GM12878 (cell line): ENCODE measurements at places on chromosomes 7 and 10. TPM values are rescaled to one million over a fixed set of nuclear protein-coding genes. Genes with fewer than 3 reads are reported as not detected.

NPSR1 gene
- total RNA-seq: not detected in 2 replicates

ZNF485 gene
- 4.1 and 5.4 TPM in 2 replicates for total RNA-seq

FAM25G gene
- total RNA-seq: not detected in 2 replicates

FANK1 gene
- total RNA-seq: not detected in 2 replicates

PWWP2B gene
- total RNA-seq: 0.72 and 0.87 TPM in 2 replicates

CYP3A4 gene
- total RNA-seq: 0.11 and 0.21 TPM in 2 replicates

VAX1 gene
- not detected in 2 replicates for total RNA-seq

MBL2 gene
- total RNA-seq: not detected in 2 replicates

PLEKHS1 gene
- total RNA-seq: not detected in 2 replicates

KIF11 gene
- 41.4 and 43.6 TPM in 2 replicates for total RNA-seq

KAZALD1 gene
- 4.3 and 4.7 TPM in 2 replicates for total RNA-seq

ADAM8 gene
- 86.1 and 92.7 TPM in 2 replicates for total RNA-seq

ADGRA1 gene
- not detected in 2 replicates for total RNA-seq

CNPY1 gene
- total RNA-seq: not detected in 2 replicates

VWC2 gene
- total RNA-seq: not detected in 2 replicates

ZC3HAV1 gene
- total RNA-seq: 49.4 and 55.3 TPM in 2 replicates

INA gene
- total RNA-seq: 0.05 TPM in 1 of 2 replicates, not detected in the other

TMEM130 gene
- not detected in 2 replicates for total RNA-seq

AKR1E2 gene
- not detected in 2 replicates for total RNA-seq

FXYD4 gene
- not detected in 2 replicates for total RNA-seq

OR2A42 gene
- total RNA-seq: not detected in 2 replicates

BMPER gene
- total RNA-seq: not detected in 2 replicates

PDE1C gene
- total RNA-seq: 2.0 and 2.3 TPM in 2 replicates

PPP1R17 gene
- not detected in 2 replicates for total RNA-seq

NEUROG3 gene
- not detected in 2 replicates for total RNA-seq

GDI2 gene
- 261 and 262 TPM in 2 replicates for total RNA-seq

FEZF1 gene
- not detected in 2 replicates for total RNA-seq

SEMA3D gene
- total RNA-seq: not detected in 2 replicates
